ENCODE measurements at places on chromosomes 3 and 15.
A peak's percentile ranks its signal among the peaks of the same experiment; 100 is the strongest.

GRCh38 chr3:56655709-56656108, 27.4 kb downstream of the TASOR start:
- no peak for DNase-seq

- no peak for DNase-seq
Measured at GRCh38 chr3:110806924-110807323, 264.7 kb upstream of the NECTIN3 start.

DNA sequence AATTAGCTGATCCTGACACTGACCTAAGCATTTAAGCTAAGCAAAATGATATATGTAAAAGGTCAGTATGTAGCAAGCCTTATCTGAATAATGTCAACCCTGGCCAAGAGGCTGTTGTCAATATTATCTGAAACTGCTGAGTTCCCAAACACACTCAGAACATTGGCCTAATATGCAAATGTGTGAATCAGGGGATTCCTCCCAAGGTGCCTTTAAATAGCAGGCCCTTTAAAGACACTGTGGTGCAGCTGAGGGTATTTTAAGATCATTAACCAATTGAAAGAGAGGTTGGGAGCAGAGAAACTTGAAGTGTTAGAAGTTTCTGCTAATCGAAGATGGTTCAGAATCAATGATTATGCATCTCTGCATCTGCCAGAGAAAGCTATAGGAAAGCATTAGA, 207.0 kb downstream of the NTRK3 start:
- DNase-seq, result no peak

GRCh38 chr3:72543246-72543645, 305.0 kb downstream of the SHQ1 start:
- no peak for DNase-seq

GRCh38 chr3:55556619-55557537, 69.8 kb upstream of the WNT5A start:
- no peak for DNase-seq

- DNase-seq, result no peak
Measured at GRCh38 chr15:69038508-69038907, 24.0 kb downstream of the NOX5 start.

GRCh38 chr3:48466386-48467109, 20.0 kb downstream of the ATRIP start:
- DNase-seq, result no peak

DNA sequence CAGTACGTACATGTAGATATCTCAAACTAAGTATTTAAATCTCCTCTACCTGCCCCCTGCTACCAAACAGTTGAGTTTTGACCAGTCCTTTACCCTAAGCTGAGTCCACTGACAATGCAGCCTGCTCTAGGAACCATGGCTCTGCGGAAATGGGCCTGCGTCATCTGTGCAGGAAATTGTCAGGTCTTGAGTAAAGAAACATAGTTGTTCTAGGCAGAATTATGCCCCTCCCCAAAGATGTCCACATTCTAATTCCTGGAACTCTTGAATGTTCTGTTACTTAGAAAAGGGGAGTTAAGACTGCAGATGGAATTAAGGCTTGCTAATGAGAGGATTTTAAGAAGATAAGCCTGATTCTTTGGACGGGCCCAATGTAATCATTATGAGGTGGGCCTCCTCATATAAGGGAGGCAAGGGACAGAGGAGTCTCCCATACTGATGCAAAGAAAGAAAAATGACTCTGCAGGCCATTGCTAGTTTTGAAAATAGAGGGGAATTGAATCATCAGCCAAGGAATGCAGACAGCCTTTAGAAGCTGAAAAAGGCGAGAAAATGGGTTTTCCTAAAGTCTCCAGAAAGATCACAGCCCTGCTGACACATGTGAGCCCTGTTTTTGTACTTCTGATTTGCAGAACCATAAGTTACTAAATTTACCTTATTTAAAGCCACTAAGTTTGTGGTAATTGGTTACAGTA, 5.5 kb upstream of the VGLL3 start:
- no peak for DNase-seq

- DNase-seq, result no peak
Measured at GRCh38 chr15:56227306-56227705, 16.4 kb downstream of the RFX7 start.

- DNase-seq, result no peak
Measured at GRCh38 chr15:99452010-99452409, 113.8 kb upstream of the MEF2A start.

GRCh38 chr3:86985181-86985826, 5.6 kb downstream of the VGLL3 start:
- no peak for DNase-seq

DNA sequence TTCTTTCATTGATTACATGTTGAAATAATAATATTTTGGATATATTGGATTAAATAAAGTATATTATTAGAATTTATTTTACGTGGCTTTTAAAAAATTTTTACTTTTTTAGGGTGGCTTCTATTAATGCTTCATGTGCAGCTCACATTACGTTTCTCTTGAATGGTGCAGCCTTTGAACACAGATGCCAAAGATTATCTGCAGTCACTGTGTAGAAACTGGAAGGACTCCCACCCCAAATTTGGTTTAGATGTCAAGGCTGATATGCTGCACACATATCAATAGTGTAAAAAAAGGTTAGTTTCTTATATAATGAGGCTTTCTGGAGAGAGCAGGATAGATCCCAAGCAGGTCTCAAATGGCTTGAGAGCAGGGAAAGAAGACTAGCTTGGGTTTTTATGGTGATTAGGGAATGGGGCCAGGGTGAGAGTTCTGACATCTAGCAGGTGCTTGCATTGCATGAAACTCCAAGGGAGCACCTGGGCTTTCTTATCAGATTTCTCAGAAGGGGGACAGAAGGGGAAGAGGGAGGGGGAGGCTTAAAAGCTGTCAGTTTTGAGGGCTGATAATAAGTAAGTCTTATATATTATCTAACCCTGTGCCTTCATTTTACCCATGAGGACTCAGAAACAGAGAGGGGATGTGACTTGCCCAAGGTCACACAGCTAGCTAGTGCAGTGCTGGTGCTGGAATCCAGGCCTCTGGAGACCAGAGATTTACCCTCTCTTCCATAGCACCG, 89.6 kb downstream of the CHST2 start:
- no peak for DNase-seq

- peak; percentile 28 for DNase-seq
Measured at GRCh38 chr3:33717616-33717865, 513 bp downstream of the CLASP2 start.

GRCh38 chr15:57018151-57018550, 99.7 kb downstream of the TCF12 start:
- DNase-seq, result no peak

DNA sequence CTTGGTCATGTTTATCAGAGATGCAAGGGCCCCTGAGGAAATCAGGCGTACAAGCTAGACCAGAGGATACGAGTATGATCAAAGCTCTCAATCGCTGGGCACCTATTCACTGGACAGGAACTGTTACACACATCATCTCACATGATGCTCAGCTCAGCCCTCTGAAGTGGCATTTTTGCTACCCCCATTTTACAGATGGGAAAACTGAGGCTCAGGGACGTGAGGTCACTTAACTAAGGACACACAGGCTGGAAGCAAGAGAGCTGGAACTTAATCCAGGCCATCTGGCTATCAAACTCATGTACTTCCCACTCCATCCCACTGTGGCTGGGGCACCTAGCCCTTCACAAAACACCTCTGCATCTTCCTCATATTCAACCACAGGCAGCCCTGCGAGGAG, 72.9 kb upstream of the SLC6A1 start:
- no peak for DNase-seq

GRCh38 chr3:114669614-114670013, 375.8 kb downstream of the TIGIT start:
- DNase-seq, result no peak

DNA sequence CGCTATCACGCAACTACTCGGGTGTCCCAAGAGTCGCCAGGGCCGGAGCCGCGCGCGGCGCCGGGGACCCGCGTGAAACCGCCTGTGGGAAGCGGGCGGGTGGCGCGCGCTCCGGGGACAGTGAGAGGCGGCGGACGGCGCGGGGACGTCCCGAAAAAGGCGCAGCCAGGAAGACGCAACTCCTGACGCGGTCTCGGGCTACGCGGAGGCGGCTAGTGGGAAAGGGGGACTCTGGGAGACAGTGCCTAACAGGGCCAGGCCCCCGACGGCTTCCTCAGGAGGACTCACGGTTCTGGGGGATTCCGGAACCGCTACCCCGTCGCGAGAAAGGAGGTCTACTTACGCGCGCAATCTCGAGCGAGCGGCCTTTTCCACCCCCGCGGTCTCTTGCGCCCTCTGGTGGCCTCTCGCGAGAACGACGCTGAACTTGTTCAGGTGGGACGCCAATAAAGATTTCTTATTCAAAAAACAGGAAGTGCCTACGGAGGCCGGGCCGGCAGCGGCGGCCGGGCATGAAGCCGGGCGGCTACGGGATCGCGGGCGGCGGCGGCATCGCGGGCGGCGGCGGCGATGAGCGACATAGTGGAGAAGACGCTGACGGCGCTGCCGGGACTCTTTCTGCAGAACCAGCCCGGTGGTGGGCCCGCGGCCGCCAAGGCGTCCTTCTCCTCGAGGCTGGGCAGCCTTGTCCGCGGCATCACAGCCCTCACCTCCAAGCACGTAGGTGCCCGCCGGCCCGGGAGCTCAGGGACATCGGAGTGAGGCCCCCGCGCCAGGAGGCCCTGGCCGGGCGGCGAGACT, at the start of gene AP4E1:
Gene AP4E1, plus strand, starts transcription at position 475 of the 801 bp plus-strand sequence. Its CDS starts 96 bp downstream, at position 571.
- DNase-seq, result peak; percentile 83

All from fibroblast of the conjunctiva (primary cell).